ENCODE measurements at places on chromosomes 4 and X.

- no peaks in the 10 kb centered on the region for H3K36me3 ChIP-seq
- DNase-seq, result no peak
- no peak overlapping the region for H3K27ac ChIP-seq
- no peak overlapping the region for H3K4me3 ChIP-seq
- no peaks in the 10 kb centered on the region for H3K4me1 ChIP-seq
Observed at GRCh38 chrX:96909291-96909690, 25.6 kb downstream of the RPA4 start.

GRCh38 chr4:150722908-150723362 lies 141.0 kb downstream of the MAB21L2 start:
- no peak overlapping the region for H3K4me3 ChIP-seq
- H3K27me3 ChIP-seq, result no peaks in the 10 kb centered on the region
- no peak overlapping the region for H3K27ac ChIP-seq
- no peak for DNase-seq
- peaks cover 7% of the 10 kb centered on the region for H3K4me1 ChIP-seq

- H3K36me3 ChIP-seq, result peaks cover 23% of the 10 kb centered on the region
- H3K4me1 ChIP-seq, result no peaks in the 10 kb centered on the region
- DNase-seq, result no peak
Observed at GRCh38 chr4:151736361-151736760, 24.4 kb downstream of the GATB start.

DNA sequence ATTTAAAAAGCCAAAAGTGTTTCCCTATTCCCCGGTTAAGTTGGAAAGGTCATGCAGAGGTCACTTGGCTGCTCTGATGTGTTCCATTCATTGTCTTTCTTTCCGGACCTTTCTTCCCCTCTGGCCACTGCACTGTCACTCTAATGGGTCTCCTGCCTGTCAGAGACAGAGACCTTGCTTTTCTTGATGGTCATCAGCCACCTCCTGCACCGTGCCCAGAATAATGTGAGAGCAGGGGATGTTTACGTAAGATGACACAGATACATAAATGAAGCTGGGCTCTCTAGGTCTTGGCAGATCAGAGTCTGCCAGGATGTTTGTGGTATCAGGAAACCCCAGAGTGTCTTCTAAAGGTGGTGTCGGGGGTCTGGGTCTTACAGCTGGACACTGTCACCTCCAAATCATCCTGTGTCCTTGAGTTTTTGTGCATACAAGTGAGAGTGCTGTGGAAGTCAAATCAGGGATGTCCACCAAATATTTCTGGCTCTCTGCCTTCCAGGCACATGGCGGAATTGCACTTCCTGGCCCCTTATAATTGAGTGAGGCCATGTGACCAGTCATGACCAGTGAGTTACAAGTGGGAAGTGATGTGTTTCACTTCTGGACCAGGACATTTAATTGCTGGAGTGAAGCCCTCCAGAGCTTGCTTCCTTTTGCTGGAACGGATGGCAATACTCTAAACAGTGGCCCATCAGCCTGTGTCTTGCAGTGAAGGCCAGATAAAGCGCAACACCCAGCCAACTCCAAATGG lies 130.6 kb upstream of the ATP6AP2 start:
- peaks cover 19% of the 10 kb centered on the region for H3K27me3 ChIP-seq
- H3K27ac ChIP-seq, result no peak overlapping the region
- no peak overlapping the region for H3K4me3 ChIP-seq
